ENCODE measurements at places on chromosomes 7 and 10.

DNA sequence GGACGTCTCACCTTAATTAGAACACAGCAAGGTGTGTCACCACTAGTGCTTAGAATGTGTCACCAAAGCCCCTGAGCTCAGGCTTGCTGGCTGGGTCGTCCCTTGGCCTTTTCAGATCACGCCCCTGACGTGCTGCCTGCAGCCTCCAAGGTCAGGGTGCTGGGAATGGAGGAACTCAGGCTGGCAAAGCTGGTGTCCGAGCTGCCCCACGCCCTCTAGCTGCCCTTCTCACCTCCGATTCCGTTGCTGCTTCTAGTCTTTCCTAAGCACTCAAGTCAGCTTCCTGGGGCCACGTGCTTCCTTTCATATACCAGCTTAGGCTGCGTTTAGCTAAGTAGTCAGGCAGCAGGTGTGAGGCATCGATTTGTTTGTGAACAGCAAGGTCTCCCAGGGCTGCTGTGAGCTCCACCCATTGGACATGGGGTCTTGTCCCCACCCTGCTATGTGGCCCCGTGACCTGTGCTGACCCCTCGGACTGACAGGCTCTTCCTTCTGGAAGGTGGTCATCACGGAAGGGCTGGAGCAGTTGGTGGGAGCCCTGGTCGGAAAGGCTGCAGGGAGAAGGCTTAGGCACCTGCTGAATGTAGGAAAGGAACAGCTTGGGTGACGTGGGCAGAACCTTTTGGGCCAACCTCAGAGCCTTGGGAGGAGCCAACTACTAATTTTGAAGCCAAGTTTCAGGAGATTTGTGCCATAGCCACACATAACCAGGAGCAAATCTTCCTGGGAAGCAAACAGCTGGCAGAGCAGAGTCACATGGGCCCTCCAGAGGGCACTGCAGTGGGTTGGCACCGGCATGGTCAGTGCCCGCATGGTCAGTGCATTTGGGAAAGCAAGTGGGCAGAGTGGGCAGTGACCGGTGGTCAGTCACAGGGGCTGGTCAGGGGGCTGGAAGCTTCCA, 28.8 kb downstream of the VIPR2 start:
- no peak for DNase-seq

DNA sequence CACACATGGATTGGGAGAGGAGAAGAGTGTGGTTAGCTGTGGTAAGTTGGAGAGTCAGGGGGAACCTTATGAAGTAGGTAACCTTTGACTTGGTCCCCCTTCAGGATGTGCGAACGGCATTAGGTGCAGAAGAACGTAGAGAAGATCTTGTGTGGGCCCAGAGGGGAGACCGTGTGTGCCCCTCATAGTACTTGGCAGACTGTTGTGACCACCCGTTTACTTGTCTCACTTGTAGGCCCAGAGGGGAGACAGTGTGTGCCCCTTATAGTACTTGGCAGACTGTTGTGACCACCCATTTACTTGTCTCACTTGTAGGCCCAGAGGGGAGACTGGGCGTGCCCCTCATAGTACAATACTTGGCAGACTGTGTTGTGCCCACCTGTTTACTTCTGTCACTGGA, 2.6 kb downstream of the GTPBP4 start:
- DNase-seq: no peak

GRCh38 chr7:55209366-55209765, 155.8 kb upstream of the LANCL2 start:
- DNase-seq: no peak

GRCh38 chr7:51290304-51290637, 26.3 kb downstream of the COBL start:
- no peak for DNase-seq

DNA sequence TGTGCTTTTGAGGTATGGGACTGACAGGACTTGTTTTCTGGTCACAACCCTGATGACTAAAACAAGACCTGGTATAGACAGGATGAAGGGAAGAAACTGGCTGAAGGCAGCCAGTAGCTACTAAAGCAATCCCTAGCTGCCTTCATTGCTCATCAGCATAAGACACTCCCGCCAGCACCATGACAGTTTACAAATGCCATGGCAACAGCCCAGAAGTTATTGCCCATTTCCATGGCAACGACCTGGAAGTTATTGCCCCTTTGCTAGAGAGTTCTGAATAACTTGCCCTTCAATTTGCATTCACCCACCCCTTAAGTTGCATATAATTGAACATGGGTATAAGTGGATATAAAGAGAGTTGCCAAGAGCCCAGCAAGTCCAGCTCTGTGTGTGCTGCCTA, 169.6 kb upstream of the FAM171A1 start:
- no peak for DNase-seq

GRCh38 chr10:11698691-11699549, 43.3 kb upstream of the ECHDC3 start:
- DNase-seq: no peak

DNA sequence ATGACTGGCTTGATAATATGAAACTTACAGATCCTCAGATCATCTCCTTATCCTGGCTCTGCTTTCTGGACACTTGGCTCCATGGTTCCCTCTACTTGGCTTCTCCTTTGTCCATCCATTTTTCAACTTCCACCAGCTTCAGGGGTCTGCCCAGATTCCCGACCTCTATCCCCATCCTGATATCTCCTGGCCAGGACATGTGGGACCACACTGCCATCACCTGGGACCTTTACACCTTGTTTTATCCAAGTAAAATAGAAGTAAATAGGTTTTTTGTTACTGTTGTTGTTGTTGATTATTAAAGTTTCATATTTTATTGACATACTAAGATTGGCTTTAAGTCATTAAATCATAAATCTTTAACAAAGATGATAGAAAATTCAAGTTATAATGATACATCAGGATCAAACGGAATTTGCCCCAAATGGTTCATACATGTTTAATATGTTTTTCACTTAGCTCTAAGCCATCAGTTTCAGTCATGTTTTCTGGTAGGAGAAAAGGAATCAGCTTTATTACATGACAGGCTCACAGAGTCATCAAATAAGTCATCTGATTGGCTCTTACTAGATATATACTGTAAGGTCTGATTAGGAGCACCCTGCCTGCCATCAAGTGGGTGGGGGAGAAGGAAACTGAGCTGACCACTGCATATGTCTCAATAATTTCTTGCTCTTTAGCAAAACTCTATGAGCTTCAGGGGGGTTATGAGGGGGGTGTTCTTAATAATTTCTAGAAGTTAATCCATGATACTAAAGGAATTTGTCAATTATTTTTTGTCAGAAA, 111.5 kb upstream of the AHR start:
- DNase-seq: no peak

DNA sequence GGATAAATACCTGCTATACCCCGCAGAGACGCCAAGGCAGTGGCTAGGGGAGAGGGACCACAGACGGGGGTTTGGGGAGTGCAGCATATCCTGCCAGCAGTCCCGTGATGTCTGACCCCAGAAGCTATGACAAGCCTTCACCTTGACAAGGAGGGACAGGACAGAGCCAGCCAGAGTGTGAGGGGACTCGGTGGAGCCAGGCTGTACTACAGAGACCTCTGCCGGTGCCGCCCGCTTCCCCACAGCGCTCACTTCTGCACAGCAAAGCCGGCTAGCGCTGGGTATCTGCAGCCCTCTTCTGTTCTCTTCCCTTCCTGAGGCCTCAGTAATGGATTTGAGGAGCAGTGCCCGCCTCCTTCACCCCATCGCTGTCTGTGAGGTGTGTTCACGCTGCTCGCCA, 47.0 kb upstream of the PFKP start:
- no peak for DNase-seq

GRCh38 chr10:127047878-127048238, 142.6 kb downstream of the DOCK1 start:
- no peak for DNase-seq

GRCh38 chr7:40301486-40302068, 166.8 kb downstream of the SUGCT start:
- DNase-seq: no peak

GRCh38 chr7:131032786-131033185, 294.9 kb upstream of the MKLN1 start:
- no peak for DNase-seq

DNA sequence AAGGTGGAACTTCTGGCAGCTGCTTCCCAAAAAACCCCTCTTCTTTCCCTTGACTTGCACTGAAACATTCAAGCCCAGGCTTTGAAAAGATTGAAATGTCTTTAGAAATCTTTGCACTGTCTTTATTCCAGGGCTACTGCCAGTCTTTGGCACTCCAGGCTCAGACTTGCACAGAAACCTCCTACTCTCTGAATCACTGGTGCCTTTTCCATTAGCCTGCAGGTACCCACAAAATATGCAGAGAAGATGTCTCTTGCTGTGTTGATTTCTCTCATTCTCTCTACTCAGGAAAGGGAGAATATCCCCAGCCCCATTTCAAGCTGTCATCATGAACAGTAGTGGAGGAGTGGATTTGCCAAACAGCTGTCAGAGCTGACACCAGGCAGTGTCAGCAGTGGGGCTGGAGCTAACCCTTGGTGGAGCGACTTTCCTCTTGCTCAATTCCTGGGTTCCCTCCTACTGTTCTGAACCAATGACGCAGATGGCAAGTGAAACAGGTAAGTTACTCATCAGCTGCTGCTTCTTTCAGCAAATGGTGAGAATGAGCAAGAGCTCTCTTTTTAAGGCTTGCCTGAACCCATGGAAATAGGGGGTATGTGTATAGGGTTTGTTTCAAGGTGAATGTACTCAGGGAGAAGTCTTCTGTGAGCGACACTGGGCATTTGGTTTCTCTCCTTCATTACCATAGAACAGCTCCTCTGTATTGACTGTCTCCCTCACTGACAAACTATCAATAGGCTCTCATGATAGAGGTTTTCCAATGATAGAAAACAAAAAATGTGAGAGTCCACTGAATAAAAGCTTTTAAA, 362.4 kb downstream of the ADRA2A start:
- DNase-seq: no peak

DNA sequence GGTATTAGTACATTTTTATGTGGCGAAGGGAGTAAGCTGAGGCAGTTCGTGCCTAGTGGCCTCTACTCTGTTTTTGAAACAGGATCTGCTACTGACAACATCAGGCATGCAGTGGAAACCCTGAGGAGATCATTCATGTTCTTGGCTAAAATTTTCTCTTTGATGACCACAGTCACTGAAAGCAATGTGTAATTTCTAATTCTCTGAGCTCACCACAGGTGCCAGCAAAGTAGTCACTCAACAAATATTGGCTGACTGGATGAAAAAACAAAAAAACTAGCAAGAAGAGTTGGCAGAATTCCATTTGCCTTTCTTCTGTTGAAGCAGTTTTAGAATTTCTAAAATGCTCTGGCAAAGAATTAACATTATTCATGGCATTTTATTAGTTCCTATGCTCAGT, 176.5 kb upstream of the KCTD7 start:
- DNase-seq: no peak

- DNase-seq: no peak
These were observed 16.9 kb upstream of the SLF2 start for GRCh38 chr10:100895896-100896295.

GRCh38 chr10:4067531-4067930, 282.5 kb upstream of the KLF6 start:
- DNase-seq: peak; percentile 29

DNA sequence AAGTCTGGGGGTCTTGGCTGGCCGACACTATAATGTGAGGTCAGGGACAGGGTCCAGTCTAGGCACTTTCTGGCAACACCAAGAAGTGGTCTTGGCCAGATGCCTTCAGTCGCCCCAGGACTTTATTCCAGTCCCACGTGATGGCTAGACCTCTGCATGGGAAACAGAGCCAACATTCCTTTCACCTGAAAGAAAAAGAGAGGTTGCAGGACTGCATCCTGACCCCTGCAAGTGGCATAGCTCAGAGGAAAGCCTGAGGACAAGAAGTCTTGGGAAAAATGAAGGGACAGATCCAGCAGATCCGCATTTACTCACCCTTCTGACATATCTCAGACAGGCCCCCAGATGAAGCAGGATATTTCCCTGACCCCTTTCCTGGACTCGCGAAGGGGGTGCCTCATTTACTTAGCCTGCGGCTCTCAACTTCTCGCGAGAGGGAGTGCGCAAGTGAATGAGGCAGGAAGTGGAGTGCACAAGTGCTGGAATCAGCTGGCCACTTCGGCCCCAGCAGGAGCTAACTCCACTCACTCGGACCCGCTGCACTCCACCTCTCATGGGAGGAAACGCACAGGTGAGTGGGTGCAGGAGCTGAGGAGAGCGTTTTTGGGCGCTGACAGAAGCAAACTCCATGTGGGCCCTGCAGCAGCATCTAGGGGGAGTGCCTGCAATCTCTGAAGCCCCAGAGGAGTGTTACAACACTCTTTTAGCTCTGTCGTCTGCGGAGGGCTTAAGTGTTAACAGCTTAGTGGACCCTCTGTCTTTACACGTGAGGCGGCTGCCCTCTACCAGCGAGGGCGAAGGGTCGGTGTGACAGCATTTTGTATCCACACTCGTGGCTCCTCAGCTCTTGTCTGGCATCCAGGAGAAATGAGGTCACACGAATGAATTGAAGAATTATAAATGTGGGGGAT, 916.2 kb upstream of the GHITM start:
- DNase-seq: no peak

DNA sequence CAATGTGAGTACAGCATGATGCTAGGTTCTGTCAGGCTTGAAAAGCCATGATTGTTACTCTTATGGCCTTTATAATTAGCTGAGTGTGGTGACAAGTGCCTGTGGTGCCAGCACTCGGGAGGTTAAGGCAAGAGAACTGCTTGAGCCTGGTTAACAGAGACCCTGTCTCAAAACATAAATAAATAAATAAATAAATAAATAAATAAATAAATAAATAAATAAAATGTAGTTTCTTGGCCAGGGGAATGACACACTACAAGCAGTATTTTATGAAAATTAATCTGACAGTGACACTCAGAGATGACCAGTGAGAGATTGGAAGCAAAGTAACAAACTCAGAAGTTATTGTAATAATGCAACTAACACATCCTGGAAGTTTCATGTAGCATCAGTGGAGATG, 2.3 kb upstream of the MORN4 start:
- DNase-seq: no peak

DNA sequence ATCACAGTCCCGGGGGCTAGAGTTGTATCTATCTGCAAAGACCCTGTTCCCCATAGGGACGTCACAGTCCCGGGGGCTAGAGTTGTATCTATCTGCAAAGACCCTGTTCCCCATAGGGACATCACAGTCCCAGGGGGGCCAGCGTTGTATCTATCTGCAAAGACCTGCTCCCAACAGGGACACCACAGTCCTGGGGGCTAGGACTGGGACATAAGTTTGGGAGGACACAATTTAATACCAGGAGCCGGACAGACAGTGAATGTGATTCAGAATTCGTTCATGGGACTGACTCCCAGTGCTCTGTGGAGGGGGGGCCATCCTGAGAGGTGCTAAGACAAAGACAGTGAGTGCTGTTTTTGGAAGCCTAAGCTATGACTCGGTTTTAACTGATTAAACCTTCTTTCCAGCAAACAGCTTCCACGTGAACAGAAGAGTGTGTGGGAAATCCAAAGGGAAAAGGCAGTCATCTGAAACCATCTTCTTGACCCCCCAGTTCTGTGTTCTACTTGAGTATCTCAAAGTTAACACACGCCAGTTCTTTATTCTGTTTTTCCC, 153.0 kb downstream of the DIP2C start:
- DNase-seq: no peak

DNA sequence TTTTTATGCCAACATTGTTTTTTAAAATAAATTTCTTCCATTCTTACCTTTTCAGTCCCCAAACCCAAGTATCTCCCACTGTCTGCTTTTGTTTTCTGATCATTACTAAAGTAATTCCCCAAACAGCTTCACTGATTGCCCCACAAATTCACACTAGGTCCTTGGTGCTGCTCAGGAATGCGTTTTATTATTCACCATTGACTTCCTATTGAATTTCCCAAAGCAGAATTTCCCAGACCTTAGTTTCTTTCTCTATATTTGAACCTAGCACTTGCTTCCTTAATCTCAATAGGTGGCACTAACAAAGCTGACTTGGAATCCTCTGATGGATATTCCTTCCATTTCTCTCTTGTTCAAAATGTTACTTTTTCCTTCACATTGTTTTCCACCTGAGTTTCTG, 52.2 kb downstream of the FZD1 start:
- DNase-seq: no peak

GRCh38 chr7:22137026-22137425, 191.3 kb upstream of the CDCA7L start:
- DNase-seq: no peak
